ENCODE measurements at places on chromosomes 3 and 15.

DNA sequence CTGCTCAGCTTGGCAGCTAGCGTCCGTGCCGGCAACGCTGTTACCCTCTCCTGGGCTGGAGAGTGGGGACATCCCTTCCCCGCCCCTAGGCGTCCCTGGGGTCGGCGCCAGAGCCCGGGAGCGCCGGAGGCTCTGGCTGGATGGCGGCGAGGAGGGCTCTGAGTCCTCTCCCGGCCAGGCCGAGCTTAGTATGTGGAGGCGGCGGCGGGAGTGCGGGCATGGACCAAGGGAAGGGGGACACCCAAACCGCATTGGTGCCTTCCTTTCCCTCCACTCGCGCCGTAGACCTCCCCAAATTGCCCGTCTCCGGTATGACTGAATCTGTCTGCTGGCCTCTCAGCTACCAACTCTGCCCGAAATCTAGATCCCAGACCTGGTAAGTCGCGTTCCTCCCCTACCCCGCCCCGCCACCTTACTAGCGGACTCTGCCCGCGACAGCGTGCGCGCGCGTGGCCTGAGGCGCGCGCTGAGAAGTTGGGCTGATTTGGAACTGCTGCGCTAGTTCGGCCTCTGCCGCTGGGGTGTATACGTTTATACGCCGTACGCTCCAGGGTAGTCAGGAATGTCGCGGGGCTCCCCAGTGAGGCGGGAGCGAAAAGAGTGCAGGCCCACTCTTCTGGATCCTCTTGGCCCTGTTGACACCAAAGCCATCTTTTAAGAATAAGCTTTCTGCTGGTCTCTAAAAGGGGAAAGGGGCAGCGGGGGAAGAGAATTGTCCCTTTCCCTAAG, 12.2 kb downstream of the ZIC1 start:
- no peak for DNase-seq

- no peak for DNase-seq
Measured at GRCh38 chr3:197001972-197002700, 27.5 kb downstream of the MELTF start.

DNA sequence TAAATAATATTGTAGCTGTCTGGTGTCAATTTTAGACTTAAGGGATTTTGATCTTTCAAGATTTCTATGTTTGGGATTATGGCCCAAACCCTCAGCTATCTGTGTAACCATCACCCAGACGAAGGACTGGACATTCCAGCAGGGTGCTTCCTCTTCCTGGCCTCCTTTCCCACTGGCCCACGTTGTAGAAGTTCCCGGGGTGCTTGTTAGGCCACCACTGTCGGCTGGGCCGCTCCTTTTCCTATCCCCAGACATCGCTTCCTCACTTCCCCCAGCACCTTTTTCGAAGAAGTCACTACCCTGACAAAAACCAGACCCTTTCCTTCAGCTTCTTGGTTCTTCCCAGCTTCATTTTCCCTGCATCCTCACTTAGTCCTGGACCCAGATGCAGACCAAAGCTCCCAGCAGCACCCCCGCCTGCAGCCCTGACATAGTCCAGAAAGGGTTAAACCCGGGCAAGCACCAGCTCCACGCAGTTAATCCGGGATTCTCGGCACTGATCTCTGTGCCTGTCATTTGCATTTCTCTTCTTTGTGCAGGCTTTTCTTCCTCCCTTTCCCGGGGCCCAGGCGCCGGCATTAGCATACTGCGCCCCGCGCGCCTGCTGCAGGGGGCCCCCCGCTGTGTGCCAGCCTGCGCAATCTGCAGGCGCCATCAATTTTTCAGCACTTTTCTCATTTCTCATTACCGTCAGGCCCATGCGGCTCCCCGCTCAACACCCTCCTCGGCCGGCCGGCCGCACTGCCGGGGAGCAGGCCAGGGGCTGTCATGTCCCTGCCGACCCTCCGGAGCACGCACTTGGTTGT, 90.6 kb downstream of the ZNF621 start:
- no peak for DNase-seq

GRCh38 chr3:86648087-86648486, 342.9 kb downstream of the VGLL3 start:
- DNase-seq, result no peak

DNA sequence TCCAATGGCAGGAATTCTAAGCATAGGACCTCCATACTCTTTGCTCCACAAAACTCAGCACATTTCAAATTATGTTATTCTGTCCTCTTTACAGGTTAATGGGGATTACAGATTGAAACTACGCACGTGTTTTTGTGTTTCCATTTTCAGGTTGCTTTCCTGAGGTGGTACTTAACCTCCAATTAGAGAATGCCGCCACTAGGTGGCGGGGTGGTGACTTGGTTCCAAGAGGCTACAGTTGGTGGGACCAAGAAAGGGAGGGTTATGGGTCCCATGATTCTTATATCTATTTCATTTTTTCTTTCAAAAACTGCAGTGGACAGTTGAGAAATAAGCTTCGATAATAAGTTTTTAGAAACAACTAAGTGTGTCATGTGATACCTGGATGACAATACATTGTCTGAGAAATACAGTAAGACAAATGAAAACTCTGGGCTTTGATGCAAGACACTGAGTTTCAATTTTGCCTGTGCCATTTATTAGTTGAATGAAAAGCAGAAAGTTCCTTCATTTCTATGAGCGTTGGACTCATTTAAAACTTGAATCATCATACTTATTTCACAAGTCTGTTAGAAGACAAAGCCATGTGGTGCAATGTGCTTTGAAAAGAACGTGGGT, 539.0 kb downstream of the FGF12 start:
- DNase-seq, result peak; percentile 11

- no peak for DNase-seq
Measured at GRCh38 chr3:112858410-112859069, 11.9 kb upstream of the CD200R1L start.

- no peak for DNase-seq
Measured at GRCh38 chr3:128824132-128824850, 55.1 kb upstream of the ACAD9 start.

DNA sequence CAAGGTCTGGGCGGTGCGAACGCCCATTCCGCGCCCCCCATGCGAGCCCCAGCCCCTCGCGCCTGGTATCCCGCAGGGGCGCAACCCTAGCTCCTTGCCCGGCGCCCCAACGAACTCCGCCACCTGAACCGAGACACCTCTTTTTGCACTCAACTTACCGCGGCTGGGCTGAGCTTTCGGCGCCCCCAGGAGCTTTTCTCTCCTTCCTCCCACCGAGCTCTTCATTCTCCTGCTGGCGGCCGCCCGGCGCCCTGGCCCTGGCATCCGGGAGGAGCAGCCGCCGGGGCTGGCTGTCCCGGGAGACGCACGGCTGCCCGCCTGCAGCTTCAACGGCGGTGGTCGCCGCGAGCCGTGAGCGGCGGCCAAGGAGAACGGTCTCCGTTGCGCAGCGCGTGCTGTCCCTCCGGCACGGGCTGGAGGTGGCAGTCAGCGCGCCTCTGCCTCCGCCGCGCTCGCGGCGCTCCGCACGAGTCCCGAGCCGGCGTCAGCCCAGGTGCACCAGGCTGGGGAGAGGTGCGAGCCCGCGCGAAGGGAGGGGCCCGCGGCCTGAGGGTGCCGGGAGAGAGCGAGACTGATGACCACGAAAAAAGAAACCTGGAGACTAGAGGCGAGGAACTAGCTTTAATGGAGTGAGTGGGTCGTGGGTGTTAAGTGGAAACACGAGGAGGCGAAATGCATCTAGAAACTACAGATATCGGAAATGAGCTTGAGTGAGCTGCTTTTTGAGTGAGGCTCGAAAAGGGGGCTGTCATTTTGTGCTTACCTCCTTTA, 621.5 kb upstream of the ZNF385D start:
- no peak for DNase-seq

DNA sequence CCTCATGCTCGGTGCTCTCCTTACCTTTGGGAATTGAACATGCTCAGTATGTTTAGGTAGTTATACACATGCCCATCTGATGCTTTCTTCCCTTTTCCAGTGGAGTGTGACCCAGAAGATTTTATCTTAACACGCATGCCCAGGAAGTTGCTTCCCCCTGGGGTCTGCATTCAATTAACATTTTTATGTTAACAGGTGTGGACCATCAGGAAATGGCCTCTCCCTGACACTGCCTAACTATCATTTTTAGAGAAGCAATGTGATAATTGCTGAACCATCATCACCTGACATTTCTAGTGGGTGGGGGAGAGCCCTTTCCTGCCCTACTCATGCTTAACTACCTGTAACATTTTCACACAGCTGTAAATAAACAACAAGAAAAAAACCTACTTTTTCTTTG, 55.1 kb upstream of the TGFBR2 start:
- no peak for DNase-seq

GRCh38 chr3:131370935-131371687, 10.5 kb upstream of the NUDT16 start:
- no peak for DNase-seq

DNA sequence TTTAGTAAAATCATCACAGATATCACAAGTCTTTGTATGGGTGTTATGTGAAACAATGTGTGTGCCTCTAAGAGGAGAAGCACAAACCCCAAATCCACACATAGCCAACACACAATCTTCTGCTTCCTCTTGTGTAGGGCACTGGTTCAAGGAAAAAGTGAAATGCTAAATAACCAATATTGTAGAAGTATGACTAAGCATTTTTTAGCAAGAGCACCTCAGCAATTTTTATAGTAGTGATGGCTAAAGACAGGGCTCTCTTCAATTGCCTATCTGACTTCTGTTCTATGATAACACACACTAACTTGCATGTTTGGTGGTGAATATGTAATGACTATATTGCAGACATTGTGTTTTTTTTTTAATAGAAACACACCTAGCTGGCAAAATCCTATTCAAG, 997.9 kb upstream of the ALCAM start:
- DNase-seq, result no peak

- no peak for DNase-seq
Measured at GRCh38 chr3:39124876-39125840, 17.7 kb downstream of the TTC21A start.

DNA sequence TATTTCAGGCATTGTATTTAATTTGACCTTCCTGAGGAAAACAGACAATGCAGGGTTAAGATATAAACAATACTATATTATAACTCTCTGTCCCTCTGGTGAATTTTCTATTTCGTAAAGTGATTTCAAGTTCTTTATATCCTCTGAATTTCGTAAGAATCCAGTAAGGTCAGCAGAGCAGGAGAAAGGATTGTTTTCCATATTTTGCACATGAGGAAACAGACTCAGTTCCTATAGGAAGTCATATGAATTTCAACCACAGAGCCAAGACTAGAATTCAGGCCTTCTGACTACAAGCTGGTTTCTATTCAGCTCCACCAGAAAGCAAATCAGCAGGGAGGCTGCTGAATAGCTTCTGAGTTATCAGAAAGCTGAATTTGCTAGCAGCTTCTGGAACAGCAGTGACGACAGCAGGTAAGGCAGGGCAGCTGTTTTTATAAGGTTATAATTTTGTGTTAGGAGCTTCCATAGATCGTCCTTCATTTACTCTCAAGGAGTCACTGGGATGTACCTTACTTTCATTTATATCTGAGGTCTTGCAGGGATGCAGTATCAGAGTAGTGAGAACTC, 11.1 kb upstream of the PLAAT1 start:
- DNase-seq, result no peak

- no peak for DNase-seq
Measured at GRCh38 chr3:100073714-100074307, 40.5 kb downstream of the FILIP1L start.

DNA sequence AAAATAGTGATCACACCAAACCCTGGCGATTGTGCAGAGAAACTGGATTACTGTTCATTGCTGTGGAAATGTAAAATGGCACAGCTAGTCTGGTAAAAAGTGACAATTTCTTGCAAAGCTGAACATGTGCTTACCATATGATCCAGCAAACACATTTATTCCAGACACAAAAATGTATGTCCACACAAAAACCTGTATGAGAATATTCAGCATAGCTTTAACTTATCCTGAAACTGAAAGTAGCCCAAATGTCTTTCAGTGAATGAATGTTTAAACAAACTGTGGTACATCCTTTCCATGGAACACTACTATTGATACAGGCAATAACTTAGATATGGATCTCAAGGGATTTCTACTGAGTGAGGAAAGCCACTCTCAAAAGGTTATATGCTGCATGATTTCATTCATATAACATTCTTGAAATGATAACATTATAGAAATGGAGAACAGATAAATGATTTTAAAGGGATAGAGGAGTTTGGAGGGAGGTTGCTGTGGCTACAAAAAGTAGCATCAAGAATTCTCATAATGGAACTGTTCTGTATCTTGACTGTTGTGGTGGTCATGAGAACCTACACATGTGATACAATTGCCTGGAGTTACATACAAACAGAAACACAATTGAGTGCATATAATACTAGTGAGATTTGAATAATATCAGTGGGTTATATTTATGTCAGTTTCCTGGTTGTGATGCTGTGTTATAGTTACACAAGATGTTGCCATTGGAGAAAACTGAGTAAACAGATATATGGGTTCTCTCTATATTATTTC, 70.7 kb upstream of the DPH6 start:
- DNase-seq, result no peak

DNA sequence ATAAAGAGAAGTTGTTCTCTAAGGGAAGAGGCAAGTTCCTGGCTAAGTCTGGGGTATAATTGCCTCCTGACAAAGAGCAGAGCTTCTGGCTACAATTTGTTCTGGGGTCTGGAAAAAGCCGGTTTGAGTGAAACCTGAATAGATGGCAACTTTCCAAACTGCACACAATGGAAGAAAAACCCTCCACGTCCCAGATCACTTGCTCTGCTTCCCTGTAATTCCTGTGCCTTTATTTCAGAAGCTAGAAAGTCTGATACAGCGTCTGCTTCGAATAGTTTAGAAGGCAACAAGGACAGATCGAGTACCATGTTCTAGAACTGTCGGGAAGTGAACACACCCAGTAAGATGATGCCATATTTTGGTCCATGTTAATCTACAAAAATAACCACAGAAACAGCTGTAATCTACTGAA, 1.6 kb upstream of the WDR82 start:
- no peak for DNase-seq

DNA sequence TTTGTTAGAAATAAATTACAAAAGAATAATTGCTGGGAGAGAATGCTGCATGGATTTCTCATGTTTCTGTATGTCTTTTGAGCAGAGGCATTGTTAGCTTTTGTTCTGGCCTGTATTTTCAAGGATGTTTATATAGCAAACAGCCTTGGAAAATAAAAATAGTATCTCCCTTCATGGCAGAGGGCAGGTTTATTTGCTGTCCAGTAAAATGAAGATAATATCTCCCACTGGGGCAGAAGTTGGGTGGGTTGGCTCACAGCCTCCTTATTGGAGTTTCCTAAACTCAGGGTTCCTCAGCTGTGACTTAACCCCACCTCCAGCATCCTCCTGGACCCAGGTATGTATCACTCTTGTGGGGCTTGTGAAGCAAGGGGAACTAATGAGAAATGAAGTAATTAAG, 43.7 kb upstream of the THSD4 start:
- no peak for DNase-seq

GRCh38 chr3:110974902-110975301, 96.7 kb upstream of the NECTIN3 start:
- no peak for DNase-seq

GRCh38 chr3:142650001-142650693, 54.0 kb downstream of the PLS1 start:
- DNase-seq, result no peak
